ENCODE measurements at places on chromosomes 12 and 14.

DNA sequence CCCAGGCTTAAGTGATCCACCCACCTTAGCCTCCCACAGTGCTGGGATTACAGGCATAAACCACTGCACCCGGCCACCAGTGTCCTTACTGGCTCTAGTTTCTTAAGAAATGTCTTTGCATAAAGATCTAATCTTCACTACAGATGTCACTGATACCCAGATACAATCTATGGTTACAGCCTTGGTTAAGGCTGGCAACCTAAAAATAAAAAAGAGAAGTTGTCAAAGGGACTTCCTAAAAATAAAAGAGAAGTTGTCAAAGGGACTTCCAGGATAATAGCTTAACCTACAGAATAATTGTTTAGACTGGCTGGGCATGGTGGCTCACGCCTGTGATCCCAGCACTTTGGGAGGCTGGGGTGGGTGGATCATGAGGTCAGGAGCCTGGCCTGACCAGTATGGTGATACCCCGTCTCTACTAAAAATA, 27.6 kb downstream of the ETFBKMT start:
- DNase-seq, result no peak

GRCh38 chr12:57047981-57048380, 1.9 kb downstream of the MYO1A start:
- DNase-seq, result no peak

GRCh38 chr12:51401900-51402299, 10.7 kb upstream of the GALNT6 start:
- DNase-seq, result no peak

DNA sequence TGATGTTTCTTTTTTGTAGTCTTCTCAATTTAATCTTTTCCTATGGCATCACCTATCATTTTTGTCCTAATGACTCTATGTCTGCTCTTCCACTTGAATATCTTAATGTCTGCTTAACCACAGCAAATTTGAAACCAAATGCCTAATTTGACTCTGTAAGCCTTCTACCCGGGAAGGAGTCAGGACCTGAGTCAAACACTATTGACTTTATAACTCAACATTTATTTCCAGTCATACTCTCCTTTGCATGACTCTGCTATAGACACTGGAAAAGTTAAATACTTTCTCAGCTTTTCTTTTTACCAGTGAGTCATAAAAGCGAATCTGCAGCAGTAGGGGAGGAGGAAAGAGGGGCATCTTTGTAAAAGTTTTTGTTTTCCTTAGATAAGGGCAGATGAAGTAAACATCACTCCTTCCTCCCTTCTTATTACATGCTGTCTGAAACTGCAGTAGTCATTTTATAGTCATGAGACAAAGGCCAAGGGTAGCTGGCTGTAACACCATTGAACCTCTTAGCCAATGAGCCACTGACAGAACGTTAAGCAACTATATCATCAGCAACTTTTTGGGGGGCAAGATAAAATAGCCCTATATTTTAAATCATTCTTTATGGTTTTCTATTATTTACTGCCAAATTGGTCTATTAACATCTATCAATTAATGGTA, 179.3 kb downstream of the MIPOL1 start:
- DNase-seq, result no peak

GRCh38 chr12:117875744-117876435, 92.9 kb downstream of the KSR2 start:
- DNase-seq, result peak; percentile 41

GRCh38 chr12:54005853-54006558, 2.8 kb upstream of the HOXC8 start:
- DNase-seq, result peak; percentile 80

DNA sequence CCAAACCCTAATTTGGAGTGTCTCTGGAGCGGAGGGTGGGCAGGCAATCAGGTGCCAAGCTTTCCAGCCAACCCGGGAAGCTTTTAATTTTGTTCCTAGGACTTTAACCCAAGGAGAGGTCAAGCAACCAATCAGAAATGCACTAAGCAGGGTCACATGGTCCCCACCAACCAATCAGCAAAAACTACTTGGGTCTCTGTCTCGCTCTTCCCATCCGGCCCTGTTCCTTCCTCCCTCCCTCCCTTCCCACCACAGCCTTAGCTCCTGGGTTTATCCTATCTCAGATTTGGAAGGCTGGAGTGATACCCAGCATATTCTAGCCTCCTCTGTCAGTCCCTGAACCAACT, 7.3 kb downstream of the HOXC5 start:
- no peak for DNase-seq

DNA sequence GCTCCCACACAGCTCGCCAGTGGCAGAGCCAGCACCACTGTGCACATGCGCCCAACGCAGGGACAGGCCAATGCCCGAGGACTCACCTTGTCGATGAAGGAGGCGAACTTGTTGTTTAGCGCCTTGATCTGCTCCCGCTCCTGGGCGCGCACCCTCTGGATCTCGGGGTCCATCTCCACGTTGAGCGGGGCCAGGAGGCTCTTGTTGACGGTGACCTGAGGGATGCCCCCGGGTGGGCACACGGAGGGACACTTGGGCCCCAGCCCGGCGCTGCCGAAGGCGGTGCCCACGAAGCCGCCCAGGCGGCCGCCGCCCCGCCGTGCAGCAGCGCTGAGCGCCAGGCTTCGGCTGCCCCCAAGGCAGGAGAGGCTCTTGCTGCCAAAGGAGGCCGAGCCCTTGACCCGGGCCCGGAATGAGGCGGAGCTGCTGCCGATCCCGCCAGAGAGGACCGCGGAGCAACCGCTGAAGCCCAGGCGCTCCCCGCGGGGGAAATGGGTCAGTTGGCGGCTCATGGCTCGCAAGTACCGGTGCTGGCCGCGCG, at the start of gene KRT72:
TSS of gene KRT72 (minus strand) at position 523 of the 541 bp plus-strand sequence. CDS start at position 512, 11 bp downstream.
- DNase-seq, result no peak

- no peak for DNase-seq
Measured at GRCh38 chr12:113082486-113083148, 26.1 kb downstream of the DTX1 start.

GRCh38 chr14:70527501-70528105, 7.2 kb downstream of the ADAM20 start:
- DNase-seq, result no peak

DNA sequence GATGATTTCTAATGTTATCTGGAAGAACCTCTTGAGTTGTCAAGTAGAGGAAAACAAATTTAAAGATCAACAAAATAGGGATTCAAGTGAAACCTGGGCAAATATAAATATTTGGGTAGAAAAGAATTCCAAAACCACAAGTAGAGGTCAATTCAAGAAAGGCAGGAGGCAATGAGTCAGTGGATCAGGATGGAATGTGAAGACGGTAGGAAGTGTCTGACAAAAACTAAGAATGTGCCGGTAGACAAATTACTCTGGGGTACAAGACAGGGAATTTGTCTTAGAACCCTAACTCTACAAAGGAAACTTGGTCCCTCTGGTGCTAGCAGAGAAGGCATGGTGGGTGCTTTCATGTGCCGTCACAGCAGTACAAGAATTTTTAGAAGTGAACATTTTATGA, 13.6 kb downstream of the ABCD2 start:
- no peak for DNase-seq

DNA sequence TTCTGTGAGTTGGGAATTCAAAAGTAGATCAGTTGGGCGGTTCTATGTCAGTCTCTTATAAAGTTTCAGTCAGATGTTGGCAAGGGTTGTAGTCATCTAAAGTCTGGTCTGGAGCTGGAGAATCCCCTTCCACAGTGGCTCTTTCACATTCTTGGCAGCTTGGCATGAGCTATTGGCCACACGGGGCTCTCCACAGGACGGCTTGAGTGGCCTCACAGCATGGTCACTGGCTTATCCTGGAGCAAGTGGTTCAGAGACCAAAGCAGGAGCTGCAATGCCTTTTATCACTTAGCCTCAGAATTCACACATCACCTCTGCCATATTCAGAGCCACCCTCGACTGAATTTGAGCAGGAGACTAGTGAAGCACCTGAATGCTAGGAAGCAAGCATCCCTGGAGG, 7.1 kb upstream of the KICS2 start:
- no peak for DNase-seq

- peak; percentile 30 for DNase-seq
Measured at GRCh38 chr14:81164167-81164774, 56.5 kb downstream of the GTF2A1 start.

- DNase-seq, result no peak
Measured at GRCh38 chr12:32171211-32171610, 64.6 kb downstream of the BICD1 start.

GRCh38 chr14:68760761-68761160, 32.1 kb downstream of the ZFP36L1 start:
- DNase-seq, result no peak

GRCh38 chr14:64238049-64238448, 56.1 kb downstream of the ESR2 start:
- DNase-seq, result no peak

GRCh38 chr12:9735601-9736000, 2.7 kb upstream of the CLECL1 start:
- no peak for DNase-seq

DNA sequence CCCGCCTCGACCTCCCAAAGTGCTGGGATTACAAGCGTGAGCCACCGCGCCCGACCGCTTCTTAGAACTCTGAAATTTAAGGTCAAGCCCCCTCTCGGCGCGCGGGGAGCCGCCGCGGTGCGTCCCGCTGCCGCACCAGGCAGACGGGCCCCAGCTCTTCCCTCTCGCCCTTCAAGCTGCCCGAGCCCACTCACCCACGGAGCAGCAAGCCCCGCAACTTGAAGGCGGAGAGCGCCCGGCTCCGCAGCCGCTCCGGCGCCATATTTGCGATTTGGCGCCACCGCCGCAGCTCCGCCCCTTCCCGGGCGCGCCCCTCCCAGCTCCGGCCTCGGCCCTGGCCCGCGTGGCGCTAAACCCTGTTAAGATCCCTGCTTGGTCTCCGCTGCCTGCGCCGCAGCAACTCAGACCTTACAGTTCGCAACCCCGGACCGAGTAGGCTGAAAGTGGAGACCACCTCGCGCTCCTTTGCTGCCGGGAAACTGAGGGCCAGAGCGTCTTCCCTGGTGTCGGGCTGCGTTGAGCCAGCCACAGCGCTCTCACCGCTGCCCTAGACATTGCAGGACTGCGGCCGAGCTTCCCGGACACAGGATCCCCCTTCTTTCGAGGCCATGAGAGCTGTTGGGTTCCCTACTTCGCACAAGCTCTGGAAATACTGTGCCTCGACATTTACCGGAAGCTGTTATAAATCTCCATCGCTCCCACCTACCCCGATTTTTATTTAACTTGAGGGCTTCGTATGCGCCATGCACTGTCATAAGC, at the start of gene POLE2:
TSS of gene POLE2 (minus strand) at position 273 of the 759 bp plus-strand sequence. CDS start at position 262, 11 bp downstream.
- peak; percentile 55 for DNase-seq

DNA sequence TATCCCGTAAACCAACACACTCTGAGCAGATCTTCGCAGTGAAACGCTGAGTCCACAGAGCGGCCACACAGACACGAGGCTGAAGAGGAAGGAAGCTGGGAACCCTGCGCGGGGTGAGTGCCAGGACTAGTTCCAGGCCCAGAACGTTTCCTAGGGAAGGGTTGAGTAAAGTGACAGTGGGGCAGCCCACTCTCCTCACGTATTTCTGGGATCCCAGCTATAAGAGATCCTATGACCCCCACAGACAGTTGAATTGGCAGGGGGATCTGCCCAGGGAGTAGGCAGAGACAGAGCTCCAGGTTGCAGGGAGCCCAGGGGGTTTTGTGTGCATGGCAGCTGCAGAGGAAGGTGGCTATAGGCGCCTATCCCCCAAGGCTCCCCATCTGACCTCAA, 51.1 kb downstream of the GTF2A1 start:
- peak; percentile 61 for DNase-seq

- no peak for DNase-seq
Measured at GRCh38 chr14:53851394-53852090, 105.1 kb downstream of the BMP4 start.

DNA sequence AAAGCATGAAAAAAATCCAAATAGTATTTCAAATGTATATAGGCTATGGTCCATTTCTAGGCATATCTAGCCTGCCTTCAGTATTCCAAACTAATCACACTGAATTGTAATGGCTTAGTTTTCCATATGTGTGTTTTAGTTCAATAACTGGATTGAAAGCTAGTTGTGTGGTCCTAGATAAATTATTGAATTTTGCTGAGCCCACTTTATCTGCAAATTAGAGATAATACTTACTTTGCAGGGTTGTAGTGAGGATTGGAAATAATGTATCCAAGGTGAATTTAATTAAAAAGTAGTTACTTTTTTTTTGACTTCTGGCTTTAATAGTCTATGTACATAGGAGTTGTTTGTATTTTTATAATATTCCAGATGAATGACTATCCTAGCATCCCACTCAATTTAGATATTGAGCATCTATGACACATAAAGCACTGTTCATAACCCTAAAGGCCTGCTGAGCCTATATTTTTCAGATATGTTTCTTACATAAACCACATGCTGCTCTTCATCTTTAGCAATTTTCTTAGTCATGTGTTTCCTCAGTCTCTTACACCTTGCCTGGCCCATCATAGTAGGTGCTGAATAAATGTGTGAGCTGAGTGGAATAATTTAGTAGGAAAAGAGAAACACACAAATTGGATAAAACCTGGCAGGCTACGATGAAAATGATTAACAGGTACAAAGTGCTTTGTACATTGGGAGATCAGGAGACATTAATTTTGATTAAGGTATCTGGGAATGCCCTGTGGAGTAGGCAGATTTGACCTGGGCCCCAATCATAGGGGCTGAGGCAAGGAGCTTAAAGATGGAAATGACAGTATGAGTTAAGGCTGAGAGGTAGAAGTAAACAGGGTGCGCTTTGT, 1.1 kb upstream of the ATP23 start:
- no peak for DNase-seq

DNA sequence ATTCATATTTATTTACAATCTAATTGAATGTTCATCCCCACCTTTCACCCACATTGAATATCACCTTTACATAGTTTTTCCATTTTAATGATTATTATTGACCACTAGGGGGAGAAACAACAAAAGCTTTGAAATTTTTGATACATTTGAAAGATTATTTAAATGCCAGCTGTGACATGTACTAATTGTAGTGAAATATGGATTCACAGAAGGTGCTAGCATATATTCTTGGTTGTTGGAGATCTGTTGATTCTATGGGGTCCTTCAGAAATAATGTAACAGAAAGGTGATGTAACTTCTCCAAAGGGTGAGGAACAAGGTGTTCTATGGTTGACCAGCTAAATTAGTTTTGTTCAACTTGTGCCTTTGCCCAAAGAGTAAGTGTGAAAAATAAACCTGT, 22.4 kb upstream of the GPR33 start:
- DNase-seq, result peak; percentile 12

GRCh38 chr12:79155683-79156082, 291.1 kb downstream of the SYT1 start:
- no peak for DNase-seq

- no peak for DNase-seq
Measured at GRCh38 chr12:131799828-131800593, 28.2 kb upstream of the MMP17 start.

- DNase-seq, result no peak
Measured at GRCh38 chr14:90450151-90450550, 53.3 kb downstream of the CALM1 start.
